LHCN-M2 (cell line): ENCODE measurements at places on chromosomes 13 and 19. TPM values are rescaled to one million over a fixed set of nuclear protein-coding genes. Genes with fewer than 3 reads are reported as not detected.

GRCh38 chr13:113666329-113666670, 719 bp upstream of the GRK1 start:
- no peak for DNase-seq

GRCh38 chr19:9913237-9914000, 22.9 kb downstream of the OLFM2 start:
- DNase-seq: no peak

DNA sequence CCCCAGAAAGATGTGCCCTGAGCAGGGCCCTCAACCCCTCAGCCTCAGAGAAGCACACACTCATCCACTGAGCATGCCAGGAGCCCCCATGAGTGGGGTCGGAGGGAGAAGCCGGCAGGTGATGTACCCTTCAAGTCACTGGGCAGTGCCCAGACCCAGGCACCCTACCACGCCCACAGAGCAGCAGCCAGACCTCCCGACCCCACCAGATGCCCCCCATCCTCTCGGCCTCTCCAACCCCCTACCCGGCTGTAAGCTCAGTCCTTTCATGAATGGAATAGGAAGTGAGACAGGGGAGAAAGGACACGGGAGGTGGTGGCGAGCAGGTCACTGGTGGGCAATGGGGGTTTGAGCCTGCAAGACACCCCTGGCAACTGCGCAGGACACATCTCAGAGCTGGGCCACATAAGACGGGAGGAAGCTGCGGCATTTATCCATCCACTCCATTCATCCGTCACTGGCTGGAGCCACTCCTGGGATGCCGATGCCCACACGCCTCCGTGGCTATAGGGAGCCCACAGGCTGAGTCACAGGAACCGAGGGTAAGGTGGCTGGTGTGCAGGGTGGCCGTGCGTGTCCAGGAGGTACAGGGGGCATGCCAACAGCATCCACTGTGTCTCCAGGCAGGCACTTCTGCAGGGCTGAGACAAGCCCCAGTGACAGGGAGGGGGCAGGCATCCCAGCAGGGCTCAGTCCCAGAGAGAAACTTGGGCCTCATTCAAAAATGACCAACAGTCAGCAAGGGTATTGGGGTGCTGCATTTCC, 23.8 kb upstream of the VSTM2B start:
- no peak for DNase-seq

- no peak for DNase-seq
These were observed 53.3 kb upstream of the SLC7A1 start for GRCh38 chr13:29648760-29649159.

DNA sequence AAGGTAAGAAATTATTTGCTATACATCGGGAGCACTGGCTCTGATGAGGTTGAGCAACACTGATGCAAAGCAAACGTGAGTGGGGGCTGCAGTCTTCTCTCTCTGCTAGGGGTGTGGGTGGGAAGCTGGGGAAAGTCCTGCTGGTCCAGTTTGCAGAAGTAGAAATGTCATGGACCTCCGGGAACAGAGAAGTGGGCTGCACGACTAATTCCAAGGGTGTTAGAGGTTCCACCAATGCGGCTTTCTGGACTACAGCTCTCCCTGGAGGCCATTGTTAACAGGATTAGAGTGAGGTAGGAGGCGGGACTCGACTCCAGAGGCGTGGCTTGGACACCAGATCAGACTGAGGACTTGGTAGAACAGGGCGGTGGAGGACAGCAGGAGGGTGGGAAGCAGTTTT, 5.7 kb upstream of the FBXO27 start:
- DNase-seq: peak; percentile 25

DNA sequence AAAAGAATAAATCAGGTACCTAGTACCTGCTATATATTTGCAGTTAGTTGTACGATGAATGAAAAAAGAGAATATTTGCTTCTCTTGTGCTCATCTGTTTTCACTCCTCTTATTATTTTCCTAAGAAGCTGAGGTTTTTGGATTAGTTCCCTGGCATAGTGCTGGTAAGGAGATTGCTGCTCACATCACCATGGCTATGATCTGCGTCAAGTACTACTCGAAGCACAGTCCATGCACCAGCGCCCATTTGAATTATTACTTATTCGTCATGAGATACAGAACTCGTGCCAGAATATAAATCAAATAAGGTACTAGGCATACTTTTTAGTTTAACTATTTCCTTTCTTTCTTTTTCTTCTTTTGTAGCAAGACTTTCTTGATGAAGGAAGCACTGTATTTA, 7.1 kb downstream of the SERTM1 start:
- DNase-seq: no peak

DNA sequence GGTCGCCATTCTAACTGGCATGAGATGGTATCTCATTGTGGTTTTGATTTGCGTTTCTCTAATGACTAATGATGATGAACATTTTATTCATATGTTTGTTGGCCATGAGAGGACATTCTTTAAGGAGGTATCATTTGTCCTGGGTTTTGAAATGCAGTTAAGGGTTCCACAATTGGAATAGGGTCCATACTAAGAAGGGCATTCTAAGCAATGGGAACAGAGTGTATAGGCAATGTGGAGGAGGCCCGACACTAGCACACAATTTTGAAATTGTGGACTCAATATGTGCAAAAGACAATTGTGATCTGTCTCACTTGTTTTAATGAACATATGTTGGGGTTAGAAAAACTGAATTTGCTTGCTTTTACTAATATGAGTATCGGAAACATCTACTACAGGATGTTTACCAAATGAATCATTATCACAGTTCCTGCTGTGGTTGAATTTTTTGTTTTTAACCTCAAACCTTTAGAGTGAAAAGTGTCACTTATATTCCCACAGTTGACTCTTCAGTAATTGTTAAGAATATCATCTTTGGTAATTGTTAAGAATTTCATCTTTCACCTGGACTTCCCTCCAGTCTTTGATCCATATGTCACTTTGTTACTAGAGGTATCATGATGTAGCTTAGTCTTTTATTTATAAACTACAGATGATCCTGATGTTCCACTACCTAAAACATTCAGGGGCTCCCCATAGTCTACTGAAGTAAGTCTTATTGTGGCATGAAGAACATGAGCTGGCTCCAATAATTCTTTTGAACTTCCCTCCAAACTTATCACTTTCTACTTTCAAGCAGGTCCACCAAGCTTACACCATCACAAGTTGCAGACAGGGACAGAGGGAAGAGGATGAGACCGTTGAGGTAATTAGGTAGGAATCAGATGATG, 109.7 kb upstream of the KLF12 start:
- peak; percentile 94 for DNase-seq

- no peak for DNase-seq
These were observed 146.3 kb downstream of the GGACT start for GRCh38 chr13:100442095-100442832.

Gene ATP4A
- total RNA-seq: not detected in 2 replicates

Gene LIM2
- total RNA-seq: not detected in 2 replicates

Gene ZFR2
- total RNA-seq: not detected in 2 replicates

Gene ZIC5
- total RNA-seq: not detected in 2 replicates

Gene TNFSF11
- total RNA-seq: not detected in 2 replicates

Gene ARHGAP35
- total RNA-seq: 23.4 and 29.3 TPM in 2 replicates

Gene PALM
- 2.2 and 2.3 TPM in 2 replicates for total RNA-seq
